Tibial nerve (tissue), 4 donors: ENCODE measurements at places on chromosomes 2 and 18. TPM values are rescaled to one million over a fixed set of nuclear protein-coding genes. Genes with fewer than 3 reads are reported as not detected.

CRYGC gene
- not detected for total RNA-seq

CLEC4F gene
- 0.44 TPM for total RNA-seq

UCN gene
- total RNA-seq: 14.9 TPM

CFAP53 gene
- 1.7 TPM for total RNA-seq

RGPD4 gene
- total RNA-seq: not detected

CHST10 gene
- total RNA-seq: 17.1 TPM

TGFBRAP1 gene
- 30.8 TPM for total RNA-seq

DNA sequence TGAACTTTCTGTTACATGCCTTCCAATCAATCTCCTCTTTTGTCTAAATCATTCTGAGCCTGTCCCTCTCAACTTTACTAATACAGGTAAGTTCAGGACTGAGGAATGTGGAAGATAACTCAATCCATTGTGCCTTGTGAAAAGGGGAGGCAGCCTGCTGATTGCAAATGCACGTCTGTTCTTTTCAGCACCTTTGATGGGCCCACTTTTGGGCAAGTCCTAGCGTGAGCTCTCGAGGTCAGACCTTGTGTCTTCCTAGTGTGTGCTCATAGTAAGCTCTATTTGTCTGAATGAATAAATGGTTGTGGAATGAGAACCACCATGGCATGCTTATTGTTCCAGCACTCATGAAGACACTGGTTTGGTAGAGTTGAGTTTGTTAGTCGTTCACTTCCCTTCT is 50.4 kb upstream of the REL start:
- no peak for DNase-seq

DNA sequence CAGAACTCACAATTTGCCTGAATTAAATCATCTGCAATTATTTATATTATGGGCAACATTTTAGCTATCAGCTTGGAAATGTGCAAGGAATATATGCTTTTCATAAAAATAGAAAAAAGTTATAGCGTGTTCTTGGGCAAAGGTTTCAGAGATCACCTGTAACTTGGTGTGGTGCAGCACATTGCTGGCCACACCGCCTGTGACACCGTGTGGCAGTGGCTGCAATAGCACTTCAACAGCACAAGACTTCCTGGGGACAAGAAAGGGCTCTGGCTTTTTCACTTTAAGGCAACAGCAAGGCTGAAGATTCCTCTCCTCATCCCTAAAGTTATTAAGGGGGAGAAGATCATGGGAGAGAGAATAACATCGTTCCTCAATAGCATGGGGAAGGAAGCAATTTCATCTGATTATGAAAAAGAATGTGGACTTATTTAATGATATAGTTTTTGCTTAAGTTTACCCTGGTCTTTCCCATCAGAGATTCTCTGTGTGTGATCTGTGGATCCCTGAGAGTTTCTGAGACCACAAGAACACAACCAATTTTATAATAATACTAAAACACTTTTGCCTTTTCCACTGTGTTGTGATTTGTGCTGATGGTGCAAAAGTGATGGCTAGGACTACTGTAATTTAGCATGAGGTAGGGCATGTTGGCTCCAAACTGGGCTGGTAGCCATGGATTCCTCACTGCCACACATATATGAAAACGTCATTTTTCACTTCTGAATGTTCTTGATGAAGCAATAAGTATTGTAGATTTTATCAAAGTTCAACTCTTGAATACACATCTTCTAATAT is 15.0 kb upstream of the SERPINB3 start:
- no peak for DNase-seq

GRCh38 chr18:10213526-10213925 is 240.9 kb upstream of the APCDD1 start:
- no peak for DNase-seq

DNA sequence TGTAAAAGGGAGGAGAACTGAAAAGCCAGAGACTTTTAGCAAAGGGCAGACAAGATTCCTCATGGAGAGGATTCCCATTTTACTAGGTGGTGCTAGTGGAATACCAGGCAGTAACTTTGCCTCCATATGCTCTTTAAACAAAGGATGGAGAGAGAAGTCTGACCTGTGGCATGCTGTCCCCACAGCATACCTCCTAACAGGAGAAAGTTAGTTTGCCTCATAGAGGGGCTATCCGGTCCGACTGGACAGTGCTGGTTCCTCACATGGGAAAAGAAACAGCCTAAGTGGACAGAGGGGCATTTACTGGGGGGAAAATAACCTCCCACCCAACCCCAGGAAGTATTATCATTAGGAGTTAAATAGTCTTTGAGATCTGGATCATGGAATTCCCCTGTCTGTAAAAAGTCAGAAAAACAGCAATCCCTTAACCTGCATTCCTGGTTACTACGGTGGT is 31.6 kb upstream of the GMCL1 start:
- no peak for DNase-seq

- DNase-seq: no peak
These were observed 75.2 kb downstream of the TMEFF2 start for GRCh38 chr2:192119536-192119935.

- DNase-seq: no peak
These were observed 33.9 kb downstream of the ZAP70 start for GRCh38 chr2:97747285-97747684.

- no peak for DNase-seq
These were observed 208.8 kb downstream of the WDPCP start for GRCh38 chr2:63379451-63379850.

DNA sequence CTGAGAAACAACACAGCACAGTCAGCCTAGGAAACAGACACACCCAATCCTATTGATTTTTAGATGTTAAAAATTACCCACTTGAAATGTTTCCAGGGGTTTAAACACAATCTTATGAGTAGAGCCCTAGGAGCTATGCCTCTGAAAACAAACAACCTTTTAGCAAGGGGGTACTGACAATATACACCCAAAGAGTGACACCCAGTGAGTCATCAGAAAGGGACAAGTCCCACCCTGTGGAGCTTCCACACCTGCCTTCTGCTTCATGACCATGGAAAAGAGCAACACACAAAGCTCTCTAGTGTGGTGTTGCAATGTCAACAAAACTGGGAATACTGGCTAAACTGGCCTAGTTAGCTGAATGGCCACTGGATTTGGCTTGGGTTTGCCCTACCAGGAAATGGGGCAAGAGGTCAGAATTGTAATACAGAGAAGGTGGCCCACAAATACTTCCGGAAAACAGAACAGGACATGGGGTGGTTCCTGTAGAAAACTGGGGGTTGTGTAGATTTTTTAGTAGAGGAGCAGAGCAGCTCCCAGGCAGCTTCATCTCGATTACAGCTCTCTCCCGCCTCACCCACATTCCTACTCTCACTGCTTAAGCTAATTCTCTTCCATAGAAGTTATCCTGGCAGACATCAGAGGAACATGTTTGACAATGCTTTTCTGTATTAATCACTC is 98.2 kb downstream of the GAREM1 start:
- DNase-seq: no peak

DNA sequence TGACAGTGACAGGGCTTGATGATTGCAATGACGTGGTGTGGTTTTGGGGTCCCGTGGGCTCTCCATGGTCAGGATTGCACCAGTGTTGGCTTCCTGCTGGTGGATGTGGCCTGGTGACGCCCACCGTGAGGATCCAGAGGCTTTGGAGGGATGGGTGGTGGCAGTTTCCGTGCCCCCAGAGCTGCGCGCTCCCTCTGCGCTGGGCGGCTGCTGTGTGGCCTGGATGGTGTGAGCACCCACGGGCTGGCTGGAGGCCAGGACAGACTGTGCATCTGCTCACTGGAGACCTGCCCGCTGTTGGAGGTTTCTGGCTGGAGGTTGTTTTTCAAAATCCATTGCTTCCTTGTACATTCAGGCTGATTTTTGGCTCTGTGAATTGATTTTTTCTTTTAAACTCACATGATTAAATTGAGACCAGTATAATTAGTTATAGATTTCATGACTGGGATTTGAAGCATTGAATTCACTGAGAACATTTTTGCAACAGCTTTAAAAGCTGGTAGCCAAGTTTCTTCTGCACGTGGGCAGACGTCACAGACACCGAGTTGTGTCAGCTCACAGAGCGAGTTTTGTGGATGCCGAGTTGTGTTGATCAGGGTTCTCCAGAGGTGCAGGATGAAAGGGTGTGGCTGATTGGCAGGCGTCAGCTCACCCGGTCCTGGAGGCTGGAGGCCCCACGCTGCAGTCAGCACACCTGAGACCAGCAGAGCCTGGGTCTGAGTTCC is 72.7 kb downstream of the KCNG2 start:
- DNase-seq: peak; percentile 11

- DNase-seq: no peak
These were observed 111.8 kb downstream of the ERBB4 start for GRCh38 chr2:212426637-212427412.

GRCh38 chr2:196403471-196403870 is 232.1 kb upstream of the STK17B start:
- no peak for DNase-seq

DNA sequence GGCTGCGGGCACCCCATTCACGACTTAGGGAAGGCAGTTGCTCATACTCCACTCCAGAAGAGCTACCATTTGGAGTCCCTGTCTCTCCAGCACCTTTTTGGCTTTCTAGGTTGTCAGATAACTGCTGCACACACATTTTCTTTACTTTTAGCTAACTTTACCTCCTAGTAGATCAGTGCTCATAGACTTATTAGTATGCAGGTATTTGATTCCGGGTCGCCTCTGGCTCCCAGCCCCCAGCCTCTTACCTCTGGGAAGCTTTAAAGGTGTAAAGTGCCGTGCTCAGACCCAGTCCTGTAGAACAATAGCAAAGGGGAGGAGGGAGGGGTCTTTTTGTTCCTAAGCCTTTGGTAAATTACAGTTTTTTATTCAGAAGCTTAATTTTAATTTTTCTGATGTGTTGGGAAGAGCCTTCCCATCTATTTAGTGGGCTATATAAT is 102.9 kb downstream of the SPTBN1 start:
- no peak for DNase-seq
